Activated T-cell treated with anti-CD3 and anti-CD28 coated beads for 48 hours (primary cell): ENCODE measurements at places on chromosomes 3 and 15.
A peak's percentile ranks its signal among the peaks of the same experiment; 100 is the strongest.

DNA sequence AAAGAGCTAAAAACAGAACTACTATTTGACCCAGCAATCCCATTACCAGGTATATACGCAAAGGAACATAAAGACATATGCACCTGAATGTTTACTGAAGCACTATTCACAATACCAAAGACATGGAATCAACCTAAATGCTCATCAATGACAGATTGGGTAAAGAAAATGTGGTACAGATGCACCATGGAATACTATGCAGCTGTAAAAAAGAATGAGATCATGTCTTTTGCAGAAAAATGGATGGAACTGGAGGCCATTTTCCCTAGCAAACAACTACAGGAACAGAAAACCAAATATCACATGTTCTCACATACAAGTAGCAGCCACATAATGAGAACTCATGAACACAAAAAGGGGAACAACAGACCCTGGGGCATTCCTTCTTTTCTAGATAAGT, 208.9 kb upstream of the LRRFIP2 start:
- no peak for DNase-seq

GRCh38 chr3:173993299-173993698, 595.8 kb downstream of the NLGN1 start:
- no peak for DNase-seq

DNA sequence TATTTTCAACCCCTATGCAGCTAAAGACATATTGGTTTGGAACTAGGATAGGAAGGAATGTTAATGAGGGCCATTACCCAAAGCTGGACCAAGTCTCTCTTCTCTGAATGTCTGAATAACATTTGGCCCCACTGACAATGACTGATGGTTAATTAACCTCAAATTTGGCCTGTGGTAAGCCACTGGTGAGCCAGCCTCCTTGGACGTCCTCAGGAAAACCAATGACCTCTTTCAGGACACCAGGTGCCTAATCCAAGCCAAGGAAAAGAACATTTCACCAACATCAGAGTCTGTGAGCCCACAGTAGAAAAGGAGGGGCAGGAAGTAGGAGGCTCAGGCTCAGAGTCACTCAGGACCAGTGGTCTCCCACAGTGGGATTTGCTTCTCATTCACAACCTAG, 56.4 kb upstream of the ETV5 start:
- no peak for DNase-seq

- no peak for DNase-seq
Observed at GRCh38 chr3:46334741-46335478, 19.0 kb upstream of the CCR2 start.

DNA sequence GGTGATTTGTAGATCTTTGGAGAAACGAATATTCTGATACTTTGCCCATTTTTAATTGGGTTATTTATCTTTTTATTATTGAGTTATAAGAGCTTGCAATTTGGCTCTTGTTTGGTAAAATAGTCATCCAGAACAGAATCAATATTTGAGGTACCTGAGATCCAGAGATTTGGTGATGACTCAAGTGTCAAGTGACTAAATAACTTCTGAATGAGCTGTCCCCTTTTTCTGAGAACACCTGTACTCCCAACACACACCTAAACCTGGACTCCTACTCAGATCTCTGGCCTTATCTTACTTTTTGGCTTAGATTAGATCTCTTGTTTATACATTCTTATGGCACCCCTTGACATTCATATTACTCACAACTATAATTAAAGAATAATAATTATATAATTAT, 3.1 kb upstream of the TRA2B start:
- DNase-seq = no peak

DNA sequence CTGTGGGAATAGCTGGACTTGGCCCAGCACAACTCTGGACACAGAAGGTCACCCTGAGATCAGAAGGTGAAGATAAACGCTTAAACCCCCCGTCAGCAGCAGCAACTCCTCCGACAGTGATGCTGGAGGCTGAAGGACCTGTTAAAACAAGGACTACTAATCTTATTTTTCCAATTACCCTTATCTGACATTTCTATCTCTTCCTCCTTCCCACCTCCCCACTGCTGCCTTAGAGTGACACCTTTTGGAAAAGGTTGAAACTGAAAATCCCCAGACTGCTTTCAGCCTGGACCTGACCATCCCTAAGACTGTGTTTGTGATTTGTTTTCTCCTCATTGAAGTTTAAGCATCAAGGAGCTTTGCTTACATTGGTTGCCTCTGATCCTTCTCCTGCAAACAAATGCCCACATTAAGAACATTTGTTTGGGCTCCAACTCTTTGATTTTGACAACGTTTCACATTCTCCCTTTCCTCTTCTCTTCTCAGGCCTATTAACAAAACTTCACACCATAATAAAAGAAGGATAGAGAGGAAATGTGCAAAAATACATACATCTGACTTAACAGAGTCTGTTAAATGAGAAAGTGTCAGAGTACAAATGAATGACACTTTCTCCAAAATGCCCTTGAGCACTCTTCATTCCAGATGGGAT, 410.6 kb upstream of the WNT5A start:
- DNase-seq = no peak

DNA sequence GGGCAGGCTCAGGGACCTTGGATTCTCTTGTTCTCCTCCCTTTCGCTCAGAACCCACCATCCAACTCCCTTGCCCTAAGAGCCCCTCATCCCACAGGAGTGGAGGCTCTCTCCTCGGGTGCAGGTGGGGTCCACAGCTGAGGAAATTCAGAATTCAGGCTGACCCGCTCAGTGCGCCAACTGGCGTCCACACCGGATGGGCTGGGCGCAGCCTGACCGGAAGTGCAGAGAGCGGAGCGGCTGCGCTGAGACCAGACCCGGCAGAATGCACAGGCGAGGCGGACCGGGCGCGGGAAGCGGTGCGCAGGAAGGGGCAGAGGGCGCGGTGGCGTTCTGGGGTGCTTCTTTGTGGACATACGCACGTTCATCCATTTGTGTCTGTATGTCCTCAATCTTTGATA, 210.4 kb upstream of the NDN start:
- DNase-seq = no peak

GRCh38 chr3:45690336-45691035, 1.3 kb downstream of the SACM1L start:
- no peak for DNase-seq

- DNase-seq = no peak
Observed at GRCh38 chr3:30492322-30493192, 113.8 kb upstream of the TGFBR2 start.

- no peak for DNase-seq
Observed at GRCh38 chr3:164486150-164486549, 592.1 kb downstream of the SI start.

GRCh38 chr3:144197582-144197981, 226.0 kb downstream of the DIPK2A start:
- DNase-seq = no peak

- no peak for DNase-seq
Observed at GRCh38 chr3:149599236-149599635, 58.6 kb downstream of the WWTR1 start.

- no peak for DNase-seq
Observed at GRCh38 chr3:13405614-13406013, 14.5 kb downstream of the NUP210 start.

- no peak for DNase-seq
Observed at GRCh38 chr3:177257625-177258024, 60.3 kb upstream of the TBL1XR1 start.

DNA sequence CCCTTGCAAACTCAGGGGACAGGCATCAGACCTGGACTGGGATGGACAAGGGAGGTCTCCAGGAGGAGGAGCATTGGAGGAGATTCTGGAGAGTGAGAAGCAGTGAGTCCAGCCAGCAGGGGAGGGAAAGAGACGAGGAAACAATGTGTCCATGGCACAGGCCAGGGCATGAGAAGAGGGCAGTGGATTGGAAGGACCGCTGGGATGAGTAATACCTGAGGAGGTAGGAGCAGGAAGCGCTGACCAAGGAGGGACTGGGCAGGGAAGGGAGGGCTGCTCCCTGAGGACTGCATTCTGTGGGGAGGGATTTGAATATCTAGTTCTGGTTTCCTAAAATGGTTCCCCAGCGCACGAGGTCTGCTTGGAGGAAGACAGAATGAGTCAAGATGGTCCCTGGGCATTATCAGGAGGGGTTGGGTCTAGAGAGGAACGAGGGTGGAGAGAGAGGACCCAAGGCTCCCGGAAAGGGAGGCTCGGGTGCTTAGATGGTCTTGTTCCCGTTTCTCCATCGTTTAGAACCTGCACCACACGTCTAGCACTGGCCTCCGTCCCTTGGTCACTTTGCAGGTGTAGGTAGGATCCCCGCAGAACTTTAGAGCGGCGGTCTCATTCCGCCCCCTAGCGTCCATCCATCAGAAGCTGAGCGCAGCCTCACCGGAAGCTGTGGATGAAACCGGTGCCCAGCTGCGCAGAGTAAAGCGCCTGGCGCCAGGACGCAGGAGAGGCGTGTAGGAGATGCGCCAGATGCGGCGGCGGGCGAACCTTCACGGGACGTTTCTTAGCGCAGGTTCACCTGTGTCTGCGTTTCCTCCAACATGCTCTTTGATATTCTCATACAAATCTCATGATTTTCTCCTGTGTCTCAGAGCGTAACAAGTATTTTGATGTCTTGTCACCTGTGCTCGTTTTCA, 190.7 kb upstream of the NDN start:
- DNase-seq = peak; percentile 40

GRCh38 chr3:185381320-185382058, 18.6 kb downstream of the MAP3K13 start:
- no peak for DNase-seq

GRCh38 chr15:89630260-89630659, 25.0 kb downstream of the KIF7 start:
- no peak for DNase-seq

DNA sequence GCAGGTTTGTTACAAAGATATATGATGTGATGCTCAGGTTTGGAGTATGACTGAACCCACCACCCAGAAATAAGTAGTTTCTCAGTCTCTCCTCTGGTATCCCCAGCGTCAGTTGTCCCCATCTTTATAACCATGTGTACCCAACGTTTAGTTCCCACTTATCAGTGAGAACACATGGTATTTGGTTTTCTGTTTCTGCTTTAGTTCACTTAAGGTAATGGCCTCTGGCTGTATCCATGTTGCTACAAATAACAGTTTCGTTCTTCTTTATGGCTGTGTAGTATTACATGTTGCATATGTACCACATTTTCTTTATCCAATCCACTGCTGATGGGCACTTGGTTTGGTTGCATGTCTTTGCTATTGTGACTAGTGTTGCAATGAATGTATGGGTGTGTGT, 132.3 kb downstream of the LMLN start:
- DNase-seq = no peak

- no peak for DNase-seq
Observed at GRCh38 chr3:66396161-66396760, 104.6 kb downstream of the LRIG1 start.

DNA sequence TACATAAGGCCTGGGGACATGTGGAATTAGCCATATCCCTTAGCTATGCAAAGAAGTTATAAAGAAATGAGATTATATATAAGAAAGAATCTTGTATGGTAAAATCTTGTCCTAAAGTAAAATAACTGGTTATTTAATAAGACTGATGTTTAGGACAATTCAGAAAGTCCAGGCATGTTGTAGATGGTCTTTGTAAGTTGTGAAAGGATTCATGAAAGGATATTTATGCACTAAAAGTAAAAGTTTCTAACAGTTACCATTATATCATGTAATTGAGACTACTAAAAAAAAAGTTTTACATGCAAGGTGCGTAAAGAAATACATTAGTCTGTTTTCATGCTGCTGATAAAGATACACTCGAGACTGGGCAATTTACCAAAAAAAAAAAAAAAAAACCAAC, 146.3 kb downstream of the FMN1 start:
- no peak for DNase-seq

DNA sequence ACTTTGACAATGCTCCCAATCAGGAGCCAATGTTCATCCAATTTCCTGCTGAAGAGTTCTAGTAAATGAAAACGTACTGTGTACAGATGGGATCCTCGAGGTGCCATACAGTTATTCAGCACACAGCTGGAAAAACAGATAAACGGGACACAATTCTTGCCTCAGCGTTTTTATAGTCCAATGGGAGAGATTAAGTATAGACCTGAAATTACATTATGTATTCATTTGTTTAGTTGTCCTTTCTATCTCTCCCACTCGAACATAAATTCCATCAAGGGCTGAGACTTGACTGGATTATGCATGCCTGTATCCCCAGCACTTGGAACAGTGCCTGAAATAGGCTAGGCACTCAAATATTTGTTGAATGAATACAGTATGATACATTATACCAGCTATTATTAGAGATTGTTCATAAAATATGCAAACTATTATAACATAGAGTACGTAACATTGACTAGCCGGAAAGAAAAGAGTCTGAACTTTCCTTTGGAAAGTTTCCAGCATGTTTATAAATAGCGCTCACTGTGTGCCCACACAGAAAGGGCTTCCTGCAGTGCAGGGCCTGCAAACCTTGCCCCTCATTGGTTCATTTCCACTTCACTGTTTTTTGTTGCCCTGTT, 27.4 kb upstream of the SNTN start:
- DNase-seq = no peak

- no peak for DNase-seq
Observed at GRCh38 chr15:90188914-90189748, 12.0 kb upstream of the SEMA4B start.

GRCh38 chr3:171851660-171852058, 8.5 kb downstream of the TMEM212 start:
- DNase-seq = no peak

DNA sequence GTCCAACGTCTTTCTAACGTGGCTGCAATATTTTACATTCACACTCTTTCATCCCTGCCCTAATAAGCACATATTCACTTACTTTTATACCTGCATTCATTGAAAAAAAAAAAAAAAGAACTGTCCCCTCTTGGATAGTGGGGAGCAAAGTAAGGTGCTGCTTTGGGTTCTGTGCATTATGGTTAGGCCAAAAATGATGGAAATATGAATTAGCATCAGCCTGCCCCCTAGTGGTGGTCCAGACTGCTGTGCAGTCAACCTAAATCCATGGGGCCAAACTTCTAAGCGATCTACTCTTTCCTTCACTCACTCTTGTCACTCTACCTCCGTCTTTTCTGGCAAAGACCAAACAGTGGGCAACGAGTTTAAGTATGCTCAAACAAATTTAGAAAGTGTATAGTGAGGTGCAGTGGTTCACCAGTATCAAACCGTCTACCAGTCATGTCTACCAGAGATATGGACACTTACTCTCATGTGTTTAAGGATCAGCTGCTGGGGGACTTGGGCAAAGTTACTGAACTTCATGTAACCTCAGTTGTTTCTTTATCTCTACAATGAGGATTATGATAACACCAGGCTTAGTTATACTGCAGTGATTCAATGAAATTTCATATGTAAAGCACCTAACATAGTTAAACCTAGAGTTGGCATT, 61.5 kb upstream of the GRM7 start:
- peak; percentile 1 for DNase-seq

- no peak for DNase-seq
Observed at GRCh38 chr3:30112902-30113484, 493.4 kb upstream of the TGFBR2 start.

DNA sequence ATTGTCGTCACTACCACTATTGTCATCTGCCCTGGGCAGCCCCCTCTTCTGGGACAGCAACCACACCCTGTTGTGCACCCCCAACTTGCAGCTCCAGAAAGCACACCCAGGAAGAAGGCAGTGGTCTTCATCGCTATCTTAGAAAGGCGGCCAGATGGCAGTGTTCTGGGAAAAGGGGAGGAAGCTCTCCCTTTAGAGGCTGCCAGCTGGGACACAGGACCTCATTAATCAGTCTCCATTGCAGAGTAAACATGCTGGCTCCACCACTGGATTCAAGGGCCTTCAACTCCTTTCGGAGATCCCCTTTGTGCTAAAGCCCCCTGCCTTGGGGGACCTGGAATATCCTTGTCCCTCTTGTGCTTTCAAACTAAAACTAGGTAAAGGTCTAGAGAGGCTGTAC, 199.3 kb upstream of the LINGO1 start:
- DNase-seq = no peak

- peak; percentile 50 for DNase-seq
Observed at GRCh38 chr15:74978503-74978902, 16.9 kb upstream of the SCAMP5 start.

GRCh38 chr15:44219073-44219472, 24.0 kb upstream of the FRMD5 start:
- no peak for DNase-seq
